CD8-positive, alpha-beta memory T cell (primary cell): ENCODE measurements at places on chromosomes 5 and 9. TPM values are rescaled to one million over a fixed set of nuclear protein-coding genes. Genes with fewer than 3 reads are reported as not detected.

DNA sequence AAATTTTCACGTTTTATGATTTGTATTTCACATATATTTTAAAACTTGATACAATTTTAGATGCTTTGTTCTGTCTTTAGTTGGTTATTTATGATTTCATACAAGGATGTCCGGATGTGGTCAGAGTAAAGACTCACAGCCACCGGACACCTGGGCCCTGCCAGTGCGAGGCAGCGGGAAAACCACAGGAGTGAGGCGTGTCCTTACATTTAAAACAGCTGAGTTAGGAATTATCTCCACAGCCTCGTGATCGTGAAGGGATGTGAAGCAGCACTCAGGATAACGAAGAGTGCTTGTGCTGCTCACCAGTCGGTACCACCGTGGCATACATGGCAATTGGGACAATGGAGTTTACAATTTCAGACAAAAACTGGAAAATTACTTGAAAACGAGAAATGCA, 14.0 kb downstream of the SNX18 start:
- peaks cover 36% of the 10 kb centered on the region for H3K4me1 ChIP-seq
- H3K27ac ChIP-seq: no peak overlapping the region
- H3K4me3 ChIP-seq: no peak overlapping the region

The GABRB2 gene
- not detected for total RNA-seq

DNA sequence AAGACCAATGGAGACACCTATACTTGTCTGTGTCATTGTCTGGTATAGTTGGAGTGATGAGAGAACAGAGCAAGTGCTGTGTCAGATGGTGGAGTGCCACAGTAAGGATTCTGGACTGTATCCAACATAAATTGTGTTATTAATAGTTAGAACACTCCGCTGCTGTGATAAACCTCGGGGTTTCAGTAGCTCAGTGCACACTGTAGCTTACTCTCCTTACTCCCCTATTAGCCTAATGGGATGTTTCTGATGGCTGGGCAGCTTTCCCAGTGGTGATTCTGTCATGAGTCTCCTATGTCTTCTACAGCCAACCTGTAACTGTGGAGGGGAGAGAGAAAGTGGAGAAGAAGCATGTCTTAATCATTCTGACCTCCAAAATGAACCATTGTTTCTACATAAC, 127.6 kb upstream of the PTCH1 start:
- no peaks in the 10 kb centered on the region for H3K36me3 ChIP-seq
- DNase-seq: no peak
- no peak overlapping the region for H3K4me3 ChIP-seq

GRCh38 chr5:16980983-16981382, 44.9 kb upstream of the MYO10 start:
- no peak for DNase-seq
- no peaks in the 10 kb centered on the region for H3K36me3 ChIP-seq
- no peaks in the 10 kb centered on the region for H3K4me1 ChIP-seq

- H3K4me3 ChIP-seq: no peak overlapping the region
- H3K36me3 ChIP-seq: no peaks in the 10 kb centered on the region
- no peak for DNase-seq
Measured at GRCh38 chr5:98308960-98309359, 464.5 kb upstream of the RGMB start.

GRCh38 chr5:59535561-59535960, 358.0 kb downstream of the PDE4D start:
- no peak overlapping the region for H3K4me3 ChIP-seq
- DNase-seq: no peak
- no peaks in the 10 kb centered on the region for H3K36me3 ChIP-seq
- no peaks in the 10 kb centered on the region for H3K27me3 ChIP-seq
- H3K27ac ChIP-seq: no peak overlapping the region

DNA sequence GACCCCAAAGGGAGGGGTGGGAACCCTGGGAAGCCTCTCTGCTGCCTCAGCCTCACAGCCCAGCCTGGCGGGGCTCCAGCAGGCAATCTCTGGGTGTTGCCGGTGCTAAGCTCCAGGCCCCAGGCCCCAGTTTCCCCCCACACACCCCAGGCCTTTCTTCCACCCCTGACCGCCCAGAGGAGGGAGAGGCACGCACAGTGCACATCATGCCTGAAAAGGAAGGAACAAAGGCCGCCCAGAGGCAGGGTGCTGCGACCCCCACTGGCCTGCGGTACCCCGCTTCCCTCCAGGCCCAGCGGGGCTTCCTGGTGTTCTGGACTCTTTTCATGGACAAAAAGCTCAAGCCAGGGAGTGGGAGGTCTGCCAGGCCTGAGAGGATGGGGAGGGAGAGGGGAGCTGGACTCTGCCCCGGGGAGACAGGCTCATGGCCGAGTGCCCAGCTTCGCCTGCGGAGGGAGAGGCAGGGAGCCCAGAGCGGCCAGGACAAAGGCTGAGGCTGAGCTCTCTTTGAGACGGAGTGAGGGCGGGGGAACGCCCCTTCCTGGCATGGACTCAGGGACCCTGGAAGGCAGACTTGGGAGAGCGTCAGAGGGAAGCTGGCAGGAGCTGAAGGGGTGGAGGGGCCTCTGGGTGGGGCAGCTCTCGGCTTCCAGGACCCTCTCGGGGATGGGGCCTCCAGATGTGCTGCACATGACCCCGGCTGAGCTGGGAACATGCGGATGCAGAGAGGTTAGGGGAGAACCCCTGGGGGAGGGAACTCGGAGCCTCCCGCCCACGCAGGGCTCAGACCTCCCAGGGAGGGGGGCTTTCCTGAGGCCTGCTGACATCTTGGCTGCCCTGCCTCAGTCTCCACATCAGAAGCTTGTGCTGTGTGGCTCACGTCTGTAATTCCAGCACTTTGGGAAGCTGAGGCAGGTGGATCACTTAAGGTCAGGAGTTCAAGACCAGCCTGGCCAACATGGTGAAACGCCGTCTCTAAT, 1.8 kb upstream of the ENTPD2 start:
- peaks cover 25% of the 10 kb centered on the region for H3K27me3 ChIP-seq
- H3K36me3 ChIP-seq: no peaks in the 10 kb centered on the region
- H3K4me1 ChIP-seq: peaks cover 8% of the 10 kb centered on the region
- no peak overlapping the region for H3K27ac ChIP-seq

GRCh38 chr9:15240927-15241326, 66.1 kb downstream of the TTC39B start:
- H3K27me3 ChIP-seq: no peaks in the 10 kb centered on the region
- H3K4me3 ChIP-seq: no peak overlapping the region
- H3K4me1 ChIP-seq: peaks cover 6% of the 10 kb centered on the region
- no peaks in the 10 kb centered on the region for H3K36me3 ChIP-seq

- H3K36me3 ChIP-seq: no peaks in the 10 kb centered on the region
- no peak overlapping the region for H3K4me3 ChIP-seq
- no peak overlapping the region for H3K27ac ChIP-seq
- DNase-seq: no peak
- peaks cover 9% of the 10 kb centered on the region for H3K4me1 ChIP-seq
Measured at GRCh38 chr9:77939149-77939668, 92.4 kb downstream of the GNAQ start.

The PRRX2 gene
- total RNA-seq: 0.66 TPM

DNA sequence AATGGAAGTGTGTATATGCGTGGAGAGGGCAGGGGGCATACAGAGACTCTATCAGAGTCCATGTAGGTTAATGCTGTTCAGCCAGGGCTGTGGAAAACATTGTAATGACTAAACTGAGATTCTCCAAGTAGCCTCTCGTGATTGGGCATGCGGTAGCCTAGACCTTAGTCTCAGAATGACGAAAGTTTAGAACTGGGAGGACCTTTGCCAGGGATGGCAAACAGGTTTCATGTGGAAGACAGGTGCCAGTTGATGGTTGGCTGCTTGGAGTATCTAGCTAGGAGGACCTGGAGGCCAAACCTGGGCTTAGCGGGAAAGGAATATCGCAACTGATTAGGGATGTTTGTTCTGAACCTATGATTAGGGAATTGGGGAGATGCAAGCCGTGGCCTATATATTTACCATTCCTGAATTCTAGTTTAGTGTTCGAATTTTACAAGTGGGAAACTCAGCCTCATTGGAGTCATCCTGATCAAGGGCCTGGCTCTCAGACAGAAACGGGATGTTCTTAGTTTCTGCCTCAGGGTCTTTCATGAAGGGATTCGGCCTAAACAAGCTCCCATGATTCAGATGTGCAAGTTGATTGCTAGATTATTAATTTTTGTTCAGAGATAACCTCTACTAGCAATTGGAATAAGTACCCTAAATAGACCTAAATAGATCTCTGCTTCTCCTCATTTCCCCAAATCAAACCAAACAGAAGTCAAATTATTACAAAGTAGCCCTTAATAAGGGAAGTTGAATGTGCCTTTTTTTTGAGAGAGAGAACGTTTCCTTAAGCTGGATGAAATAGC, 26.8 kb upstream of the TJP2 start:
- no peak for DNase-seq
- no peak overlapping the region for H3K27ac ChIP-seq
- no peaks in the 10 kb centered on the region for H3K27me3 ChIP-seq
- no peak overlapping the region for H3K4me3 ChIP-seq

The WDR31 gene
- 1.3 TPM for total RNA-seq

- peaks cover 30% of the 10 kb centered on the region for H3K36me3 ChIP-seq
- no peak for DNase-seq
- H3K27ac ChIP-seq: no peak overlapping the region
- H3K4me1 ChIP-seq: peaks cover 95% of the 10 kb centered on the region
Measured at GRCh38 chr9:114900942-114901802, 29.2 kb downstream of the TNFSF8 start.

DNA sequence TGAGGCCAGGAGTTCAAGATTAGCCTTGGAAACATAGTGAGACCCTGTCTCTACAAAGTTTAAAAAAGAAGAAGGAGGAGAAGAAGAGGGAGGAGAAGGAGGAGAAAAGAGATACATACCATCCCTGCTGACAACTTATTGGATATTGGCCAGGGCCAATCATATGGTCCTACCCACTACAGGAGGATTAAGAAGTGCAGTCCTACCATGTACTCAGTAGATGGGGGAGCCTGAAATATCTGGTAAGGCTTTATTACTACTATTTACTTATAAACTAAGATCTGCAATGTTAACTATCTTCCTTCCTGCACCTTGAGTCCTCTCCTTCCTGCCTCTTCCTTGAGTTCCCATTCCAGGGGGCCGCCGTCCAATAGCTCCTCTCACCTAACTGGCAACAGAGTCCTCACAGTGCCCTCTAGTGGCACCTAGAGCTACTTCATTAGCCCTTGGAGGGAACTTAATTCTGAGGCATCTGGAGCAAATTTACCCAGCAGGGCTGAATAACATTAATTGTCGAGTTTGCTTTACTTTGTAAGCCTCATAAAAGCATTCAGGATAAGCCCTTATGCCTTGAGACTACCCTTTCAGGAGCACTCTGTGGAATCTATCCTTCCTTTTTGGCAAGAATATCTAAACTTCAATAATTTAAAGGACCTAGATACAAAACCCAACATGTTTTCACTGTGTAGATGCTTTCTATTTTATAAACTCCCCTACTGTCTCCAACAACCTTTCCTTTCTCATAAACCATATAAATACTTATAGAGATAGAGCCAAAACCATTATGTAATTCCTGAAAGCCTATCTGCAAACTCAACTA, 39.1 kb upstream of the RANBP6 start:
- H3K4me3 ChIP-seq: no peak overlapping the region
- H3K36me3 ChIP-seq: no peaks in the 10 kb centered on the region
- H3K27me3 ChIP-seq: no peaks in the 10 kb centered on the region
- DNase-seq: peak; percentile 44
- no peak overlapping the region for H3K27ac ChIP-seq
